ENCODE measurements at places on chromosomes 12 and 14.
A peak's percentile ranks its signal among the peaks of the same experiment; 100 is the strongest.

DNA sequence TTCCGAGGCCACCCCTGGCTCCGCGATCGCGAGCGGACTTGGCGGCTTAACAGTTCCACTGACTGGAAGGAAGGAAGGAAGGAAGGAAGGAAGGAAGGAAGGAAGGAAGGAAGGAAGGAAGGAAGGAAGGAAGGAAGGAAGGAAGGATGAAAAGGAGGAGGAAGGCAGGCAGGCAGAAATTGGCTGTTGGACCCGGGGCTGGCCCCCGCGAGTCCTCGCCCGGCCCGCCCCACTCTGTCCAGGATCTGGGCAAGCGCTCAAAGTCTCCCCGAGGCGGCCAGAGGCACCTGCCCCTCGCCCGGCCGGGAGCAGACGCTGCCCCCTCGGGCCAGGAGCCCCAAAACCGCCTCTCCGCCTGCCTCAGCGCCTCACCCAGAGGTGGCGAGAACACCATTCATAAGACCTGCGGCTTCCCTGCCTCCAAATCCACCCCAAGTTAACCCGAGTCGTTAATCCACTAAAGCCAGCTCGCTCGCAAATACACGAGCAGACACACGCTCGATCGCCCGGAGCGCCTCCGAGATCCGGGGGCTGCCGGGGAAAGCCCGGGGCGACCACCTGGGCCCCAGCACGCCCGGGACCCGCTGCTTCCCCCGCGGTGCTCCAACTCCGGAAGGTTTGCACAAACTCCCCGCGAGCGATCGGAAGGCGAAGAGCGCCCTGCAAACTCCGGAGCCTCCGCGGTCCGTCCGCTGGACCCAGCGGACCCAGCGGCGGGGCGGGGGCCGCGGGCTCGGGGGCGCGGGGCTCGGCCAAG lies 844 bp downstream of the DPF3 start:
- DNase-seq = peak; percentile 43

DNA sequence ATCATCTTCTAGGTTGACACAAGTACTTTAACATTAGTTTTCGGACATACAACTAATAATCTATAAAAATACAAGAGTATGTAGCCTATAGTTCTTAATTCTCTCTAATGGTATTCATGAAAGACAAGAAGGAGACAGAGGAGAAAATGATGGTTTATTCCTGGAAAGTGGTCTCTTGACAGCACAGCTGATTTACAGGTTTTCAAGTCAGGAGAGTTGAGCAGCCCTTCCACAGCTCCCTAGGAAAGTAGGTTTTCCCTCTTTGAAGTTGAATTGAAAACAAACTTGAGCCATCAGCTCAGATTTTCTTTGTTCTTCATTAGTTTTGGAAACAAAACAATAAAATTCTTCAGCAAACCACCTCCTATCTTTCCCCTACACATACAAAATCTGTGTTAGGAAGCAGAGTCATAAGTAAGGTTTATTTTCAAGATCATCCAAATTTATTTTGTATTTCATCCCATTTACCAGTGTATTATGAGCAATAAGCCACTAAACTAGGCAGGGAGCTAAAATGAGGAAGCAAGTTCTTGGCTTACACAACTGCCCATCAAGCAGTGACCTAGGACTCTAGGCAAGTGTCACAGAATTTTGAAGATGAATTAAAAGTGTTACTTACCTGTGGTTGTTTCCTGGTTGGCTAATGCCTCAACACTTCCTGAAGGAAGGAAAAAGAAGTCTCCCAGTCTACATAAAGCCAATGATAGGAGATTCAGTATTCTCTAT lies 357.0 kb downstream of the BCAT1 start:
- peak; percentile 19 for DNase-seq

DNA sequence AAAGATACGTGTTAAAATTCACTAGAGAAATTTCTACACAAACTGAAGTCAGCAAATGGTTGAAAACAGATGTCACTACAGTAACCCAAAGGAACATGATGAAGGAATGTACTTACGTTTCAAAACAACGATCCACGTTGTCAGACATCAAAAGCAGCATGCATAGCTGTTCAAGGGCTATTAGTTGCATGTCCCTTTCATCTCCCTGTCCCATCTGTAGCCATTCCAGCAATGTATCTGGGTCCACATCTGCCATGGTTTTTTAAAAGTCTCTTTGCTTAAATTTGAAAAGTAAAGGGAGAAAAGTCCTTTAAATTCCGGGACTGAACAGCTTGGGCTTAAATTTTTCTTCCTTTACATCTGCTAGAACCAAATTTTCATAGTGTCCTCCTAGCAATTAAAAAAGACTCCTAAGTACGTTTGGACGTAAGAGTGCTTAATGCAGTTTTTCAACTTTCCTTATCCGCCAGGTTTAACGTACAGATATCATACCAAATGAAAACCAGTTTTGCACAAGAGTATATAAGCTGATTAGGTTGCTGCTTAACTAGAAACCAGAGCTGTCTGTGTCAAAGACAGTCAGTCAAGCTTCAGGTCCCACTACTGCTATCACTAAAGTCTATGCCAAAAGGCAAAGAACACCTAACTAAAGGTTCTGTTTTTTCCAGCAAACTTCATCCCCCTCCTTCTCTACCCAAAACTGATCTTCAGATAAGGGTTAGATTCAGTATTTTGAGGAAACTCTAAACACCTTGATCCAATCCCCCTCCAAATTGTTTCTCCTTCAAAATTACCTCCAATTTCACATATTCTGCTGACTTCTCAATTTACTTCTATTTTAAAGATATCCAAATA lies 1.7 kb downstream of the HECTD1 start:
- peak; percentile 33 for DNase-seq

DNA sequence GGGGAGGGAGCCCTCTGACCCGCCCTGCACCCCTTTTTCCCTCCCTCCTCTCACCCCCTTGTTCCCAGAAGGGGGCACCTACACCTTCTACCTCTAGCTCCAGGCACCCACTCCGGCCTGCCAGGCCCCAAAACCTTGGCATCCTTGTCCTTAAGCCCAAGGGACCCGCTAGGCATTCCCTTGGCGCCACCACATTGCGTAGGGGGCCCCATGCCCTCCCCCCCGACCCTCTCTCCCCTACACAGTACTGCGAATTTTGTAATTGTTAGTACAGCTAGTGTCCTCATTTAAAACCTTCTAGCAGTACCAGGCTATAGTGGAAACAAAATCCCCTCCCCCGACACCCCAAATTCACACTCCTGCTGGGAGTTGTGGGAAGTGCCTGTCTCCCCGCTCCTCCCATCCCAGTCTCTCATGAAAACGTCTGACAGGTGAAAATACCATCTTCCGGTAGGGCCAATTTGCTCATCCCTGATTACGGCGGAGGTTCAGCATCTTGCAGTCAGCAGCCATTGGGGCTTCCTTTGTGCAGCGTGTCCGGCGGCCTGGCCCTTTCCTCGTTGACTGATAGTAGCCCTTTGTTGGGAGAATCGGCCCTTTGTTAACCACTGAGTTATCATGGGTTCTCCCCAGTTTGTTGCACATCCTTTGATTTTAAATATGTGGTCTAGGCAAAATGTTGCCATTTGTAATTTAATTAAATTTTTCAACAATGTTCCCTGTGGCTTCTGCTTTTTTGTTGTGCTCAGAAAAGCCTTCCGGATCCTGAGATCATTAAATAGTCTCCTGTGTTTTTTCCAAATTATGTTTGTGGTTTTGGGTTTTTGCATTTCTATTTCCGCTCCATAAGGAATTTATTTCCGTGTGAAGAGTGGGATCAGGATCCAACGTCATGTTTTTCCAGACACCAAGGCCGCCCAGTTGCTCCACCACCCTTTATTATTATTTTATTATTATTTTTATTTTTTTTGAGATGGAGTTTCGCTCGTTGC lies 7.9 kb upstream of the CEP170B start:
- DNase-seq = no peak

DNA sequence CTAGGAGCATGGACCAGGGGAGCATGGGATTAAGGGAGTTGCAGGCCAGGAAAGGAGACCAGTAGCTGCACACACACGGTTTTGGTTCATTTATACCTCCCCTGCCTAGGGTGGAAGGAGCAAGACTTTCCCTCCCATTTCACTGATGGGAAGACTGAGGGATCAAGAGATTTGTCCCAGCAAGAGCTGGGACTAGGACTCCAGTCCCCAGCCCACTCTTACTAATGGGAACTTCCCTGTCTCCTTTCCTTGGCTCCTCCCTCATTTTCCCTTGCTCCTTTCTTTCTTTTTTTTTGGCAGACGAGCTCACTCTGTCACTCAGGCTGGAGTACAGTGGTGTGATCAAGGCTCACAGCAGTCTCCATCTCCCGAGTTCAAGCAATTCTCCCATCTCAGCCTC lies 13.0 kb downstream of the SCNN1A start:
- no peak for DNase-seq

DNA sequence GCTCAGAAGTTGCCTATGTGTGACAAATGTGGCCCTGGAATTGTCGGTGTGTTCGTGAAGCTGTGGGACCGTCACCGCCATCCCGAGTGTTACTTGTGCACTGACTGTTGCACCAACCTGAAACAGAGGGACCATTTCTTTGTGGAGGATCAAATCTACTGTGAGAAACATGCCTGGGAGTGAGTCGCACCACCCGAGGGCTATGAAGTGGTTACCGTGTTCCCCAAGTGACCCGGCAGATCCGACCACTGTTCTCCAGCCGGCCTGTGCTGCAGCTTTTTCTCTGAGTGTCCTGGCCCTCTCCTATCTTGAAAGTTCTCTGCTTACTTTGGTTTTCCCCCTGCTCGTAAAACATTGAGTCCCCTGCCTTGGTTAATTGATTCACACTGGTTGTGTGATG lies 65.3 kb downstream of the VCPKMT start:
- no peak for DNase-seq

- peak; percentile 47 for DNase-seq
Measured at GRCh38 chr14:21244544-21244943, 24.7 kb downstream of the HNRNPC start.

GRCh38 chr12:75483431-75483830 lies 2.9 kb downstream of the GLIPR1 start:
- peak; percentile 24 for DNase-seq

Measured in suppressor macrophage (primary cell).